CD4-positive, alpha-beta T cell treated with Interleukin-21 for 1 hour (primary cell): ENCODE measurements at places on chromosomes 4 and X.
A peak's percentile ranks its signal among the peaks of the same experiment; 100 is the strongest.

GRCh38 chrX:133607419-133608348 lies 192.4 kb upstream of the GPC4 start:
- DNase-seq: no peak

DNA sequence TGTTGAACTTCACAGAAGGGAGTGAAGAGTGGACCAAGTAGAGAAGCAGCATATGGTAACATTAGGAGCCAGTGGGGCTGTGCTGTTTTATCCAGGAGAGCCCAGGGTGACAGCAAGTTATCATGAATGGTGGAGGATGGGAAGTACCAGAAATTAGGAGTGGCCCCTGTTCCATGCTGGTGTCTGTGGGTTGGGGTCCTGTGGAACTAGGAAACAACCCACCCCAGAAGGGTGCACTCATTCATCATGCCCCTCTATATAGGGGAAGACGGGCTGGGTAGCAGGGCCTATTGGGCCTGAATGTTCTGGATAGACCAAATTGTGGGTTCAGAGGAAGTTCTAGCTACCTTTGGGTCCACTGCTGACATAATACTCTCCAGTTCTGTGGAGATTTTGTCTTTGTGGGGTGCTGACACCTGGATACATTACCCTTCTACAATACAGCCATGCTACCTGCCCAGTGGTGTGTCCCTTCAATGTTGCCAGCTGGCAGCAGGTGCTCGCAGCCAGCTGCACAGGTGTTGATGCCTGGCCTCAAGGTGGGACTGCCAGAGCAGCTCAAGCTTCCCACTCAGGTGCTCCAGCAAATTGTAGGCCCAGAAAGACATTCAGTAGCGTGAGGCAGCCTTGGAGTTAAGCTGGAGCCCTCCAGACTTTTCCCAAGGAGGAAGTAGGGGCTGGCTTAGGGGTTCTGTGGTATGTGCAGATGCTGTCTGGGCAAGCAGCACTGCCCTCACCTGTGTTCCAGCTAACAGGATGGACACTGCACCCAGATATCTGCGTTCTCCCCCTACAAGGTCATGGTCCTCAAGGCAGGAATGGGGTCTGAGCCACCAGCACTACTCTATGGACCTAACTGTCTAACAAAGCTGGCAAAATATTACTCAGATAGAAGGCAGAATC lies 106.5 kb downstream of the NHSL2 start:
- no peak for DNase-seq

DNA sequence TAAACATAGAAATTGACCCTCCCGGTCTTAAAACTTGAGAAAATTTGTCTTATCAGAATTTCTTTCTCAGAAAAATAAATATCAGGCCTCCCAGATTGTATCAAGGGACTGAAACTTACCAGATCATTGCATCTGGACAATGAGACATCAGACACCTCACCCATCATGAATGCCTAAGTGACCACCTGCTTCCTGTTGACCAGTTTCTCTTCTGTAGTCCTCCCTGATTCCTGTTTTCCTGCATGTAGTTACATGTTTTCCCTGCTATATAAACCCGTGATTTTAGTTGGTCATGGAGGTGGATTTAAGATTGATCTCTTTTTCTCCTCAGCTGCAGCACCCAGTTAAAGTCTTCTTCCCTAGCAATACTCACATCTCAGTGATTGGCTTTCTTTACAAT lies 548.1 kb downstream of the PPP4R3C start:
- no peak for DNase-seq

DNA sequence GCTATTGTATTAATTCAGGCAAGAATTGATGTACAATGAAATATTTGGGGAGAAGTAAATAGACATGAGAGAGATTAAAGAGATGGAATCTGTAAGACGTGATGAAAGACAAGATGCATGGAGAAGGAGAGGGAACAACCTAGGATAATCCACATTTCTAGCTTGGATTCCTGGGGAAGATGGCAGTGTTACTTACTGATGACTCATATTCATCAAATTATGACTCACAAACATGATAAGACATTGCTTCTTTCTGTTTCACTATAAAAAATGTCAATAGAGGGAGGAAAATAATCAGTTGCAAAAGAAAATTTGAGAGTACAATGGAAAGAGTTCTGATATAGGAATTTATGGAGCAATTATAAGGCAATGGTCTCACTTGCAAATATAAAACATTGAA lies 104.1 kb upstream of the BMP3 start:
- DNase-seq: no peak

GRCh38 chr4:131584587-131584986 lies 1564.5 kb upstream of the PCDH10 start:
- no peak for DNase-seq

DNA sequence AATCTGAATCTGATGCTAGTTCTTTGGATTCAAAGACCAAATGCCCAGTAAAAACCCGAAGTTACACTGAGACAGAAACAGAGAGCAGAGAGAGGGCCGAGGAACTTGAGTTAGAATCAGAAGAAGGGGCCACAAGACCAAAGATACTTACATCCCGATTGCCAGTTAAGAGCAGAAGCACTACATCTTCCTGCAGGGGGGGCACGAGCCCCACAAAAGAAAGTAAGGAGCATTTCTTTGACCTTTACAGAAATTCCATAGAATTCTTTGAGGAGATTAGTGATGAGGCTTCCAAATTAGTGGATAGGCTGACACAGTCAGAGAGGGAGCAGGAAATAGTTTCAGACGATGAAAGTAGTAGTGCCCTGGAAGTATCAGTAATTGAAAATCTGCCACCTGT lies 309.3 kb downstream of the ANK2 start:
- DNase-seq: no peak

- DNase-seq: no peak
Measured at GRCh38 chr4:57148831-57149505, 38.8 kb upstream of the IGFBP7 start.

DNA sequence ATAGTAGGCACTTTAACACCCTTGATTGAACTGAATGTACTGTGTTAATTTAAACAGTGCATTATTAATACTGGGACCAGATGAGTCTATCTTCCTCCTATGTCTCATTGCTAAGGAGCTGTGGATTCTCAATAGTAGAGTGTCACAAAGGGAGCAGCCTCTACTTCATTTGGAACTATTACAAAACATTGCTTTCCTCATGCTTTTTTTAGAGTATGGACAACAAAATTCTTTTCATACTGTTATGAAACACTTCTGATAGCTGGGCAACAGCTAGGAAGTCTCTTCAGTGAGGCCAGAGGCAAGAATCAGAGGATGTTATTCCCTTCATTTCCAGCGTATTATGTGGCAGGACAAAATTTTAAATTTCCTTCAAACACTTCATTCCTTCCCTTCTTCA lies 160.8 kb downstream of the FBXO8 start:
- DNase-seq: no peak

GRCh38 chrX:148672517-148672916 lies 172.1 kb downstream of the AFF2 start:
- DNase-seq: no peak

DNA sequence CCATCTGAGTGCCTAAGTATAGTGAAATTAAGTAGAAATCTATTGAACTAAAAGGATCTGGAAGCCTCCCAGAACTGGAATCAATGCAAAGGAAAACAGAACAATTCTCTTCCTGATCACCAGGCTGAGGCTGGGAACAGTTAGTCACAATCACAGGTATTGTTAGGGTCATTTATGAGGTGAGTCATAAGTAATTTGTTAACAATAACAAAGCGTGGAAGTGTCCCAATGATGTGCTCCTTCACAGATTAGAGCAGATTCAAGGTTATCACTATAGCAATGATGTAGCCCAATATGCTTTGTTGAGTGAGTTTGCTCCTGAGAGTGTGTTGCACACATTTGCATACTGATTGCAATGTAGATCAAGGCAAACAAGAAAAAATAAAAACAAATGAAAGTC lies 228.1 kb downstream of the ZNF674 start:
- DNase-seq: no peak

GRCh38 chr4:163556177-163556576 lies 61.7 kb downstream of the TMA16 start:
- DNase-seq: peak; percentile 35

DNA sequence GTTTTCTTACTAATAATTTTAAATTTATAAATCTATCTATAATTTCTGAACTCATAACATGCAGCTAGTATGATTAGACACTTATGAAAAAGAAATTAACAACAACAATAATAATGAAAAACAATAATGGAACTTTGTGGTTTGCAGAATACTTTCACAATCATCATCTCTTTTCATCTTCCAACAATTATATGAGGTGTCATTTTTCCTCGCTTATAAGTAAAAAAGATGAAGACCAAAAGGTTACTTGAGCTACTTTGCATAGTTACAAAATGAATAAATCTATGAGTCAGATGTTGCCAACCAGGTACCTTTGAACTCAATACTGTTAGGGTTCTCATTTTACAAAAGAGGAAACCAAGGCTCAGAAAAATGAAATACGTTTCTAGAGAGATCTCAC lies 98.5 kb upstream of the ELOVL6 start:
- DNase-seq: no peak

GRCh38 chr4:20418861-20419451 lies 167.3 kb downstream of the SLIT2 start:
- peak; percentile 56 for DNase-seq

DNA sequence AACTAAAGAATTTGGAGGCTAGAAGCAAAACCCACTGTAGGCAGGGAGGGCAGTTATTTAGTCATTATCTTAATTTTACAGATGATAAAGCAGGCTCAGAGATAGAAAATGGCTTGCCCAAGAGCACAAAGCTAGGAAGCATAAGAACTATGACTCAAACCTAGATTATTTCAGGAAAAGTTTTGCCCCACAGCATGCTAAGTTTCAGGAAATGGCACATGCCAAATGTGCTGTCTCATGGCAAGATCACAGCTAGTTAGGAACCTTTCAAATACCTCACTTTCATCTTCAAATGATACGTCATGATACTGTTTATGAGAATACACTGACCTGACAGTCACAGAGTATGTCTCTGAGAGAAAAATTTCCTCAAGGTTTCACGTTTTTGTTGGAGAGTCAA lies 78.5 kb upstream of the SPANXC start:
- no peak for DNase-seq

DNA sequence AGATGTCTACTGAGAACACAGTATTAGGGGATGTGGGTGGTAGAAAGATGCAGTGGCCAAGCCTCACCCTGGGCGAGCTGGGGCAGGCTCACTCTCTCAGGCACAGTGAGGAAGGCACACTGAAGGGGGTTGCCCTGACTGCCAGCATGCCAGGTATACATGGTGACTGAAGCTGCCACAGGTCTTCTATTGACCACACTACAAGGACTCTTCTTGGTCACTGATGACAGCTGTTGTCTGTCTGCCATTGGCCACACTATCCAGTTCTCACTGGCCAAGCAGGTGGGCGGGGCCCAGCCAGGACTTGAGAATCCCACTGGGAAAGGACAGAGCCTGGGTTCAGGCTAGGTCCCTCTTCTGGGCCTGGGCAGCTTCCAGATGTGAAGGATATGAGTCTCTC lies 39.7 kb upstream of the TBC1D14 start:
- DNase-seq: no peak

DNA sequence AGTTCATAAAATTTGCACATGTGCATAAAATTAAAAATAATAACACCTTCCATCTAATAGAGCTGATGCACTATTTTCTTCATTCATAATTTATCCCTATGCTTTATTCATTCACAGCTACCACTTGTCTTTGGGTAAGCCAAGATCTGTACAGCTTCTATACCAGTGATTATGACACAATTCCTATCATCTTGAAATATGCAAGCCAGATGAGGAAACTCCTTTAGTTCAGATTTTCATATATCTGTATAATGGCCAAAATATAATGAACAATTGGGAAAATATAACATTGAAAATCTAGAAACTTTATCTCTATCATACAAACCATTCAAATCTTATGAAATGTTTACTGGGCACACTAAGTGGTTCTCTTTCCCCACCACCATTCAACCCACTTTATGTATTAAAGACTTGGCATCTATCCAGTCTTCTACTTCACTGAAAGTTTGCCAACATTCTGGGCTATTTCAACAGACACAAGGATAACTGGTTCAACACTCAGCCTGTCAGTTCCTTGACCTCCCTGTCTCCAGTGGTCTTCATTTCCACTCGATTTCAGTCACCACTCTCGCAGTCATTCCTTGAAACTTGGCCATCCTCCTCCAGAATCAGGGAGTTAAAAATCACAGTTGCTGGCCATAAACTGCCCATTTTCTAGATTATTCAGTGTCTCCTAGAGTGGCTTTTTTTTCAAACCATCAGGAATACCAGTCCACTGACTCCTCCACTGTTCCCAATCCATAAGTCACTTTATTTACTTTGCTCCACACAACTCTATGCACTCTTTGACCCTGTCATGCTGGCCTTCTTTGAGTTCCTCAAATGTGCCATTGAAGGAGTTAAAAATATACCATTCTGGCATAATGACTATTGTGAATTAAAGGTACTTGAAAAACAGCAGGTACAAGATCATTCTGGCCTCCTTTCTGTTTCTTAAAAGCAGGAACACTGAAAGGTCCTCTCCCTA lies 85.5 kb downstream of the CAMK2D start:
- no peak for DNase-seq

DNA sequence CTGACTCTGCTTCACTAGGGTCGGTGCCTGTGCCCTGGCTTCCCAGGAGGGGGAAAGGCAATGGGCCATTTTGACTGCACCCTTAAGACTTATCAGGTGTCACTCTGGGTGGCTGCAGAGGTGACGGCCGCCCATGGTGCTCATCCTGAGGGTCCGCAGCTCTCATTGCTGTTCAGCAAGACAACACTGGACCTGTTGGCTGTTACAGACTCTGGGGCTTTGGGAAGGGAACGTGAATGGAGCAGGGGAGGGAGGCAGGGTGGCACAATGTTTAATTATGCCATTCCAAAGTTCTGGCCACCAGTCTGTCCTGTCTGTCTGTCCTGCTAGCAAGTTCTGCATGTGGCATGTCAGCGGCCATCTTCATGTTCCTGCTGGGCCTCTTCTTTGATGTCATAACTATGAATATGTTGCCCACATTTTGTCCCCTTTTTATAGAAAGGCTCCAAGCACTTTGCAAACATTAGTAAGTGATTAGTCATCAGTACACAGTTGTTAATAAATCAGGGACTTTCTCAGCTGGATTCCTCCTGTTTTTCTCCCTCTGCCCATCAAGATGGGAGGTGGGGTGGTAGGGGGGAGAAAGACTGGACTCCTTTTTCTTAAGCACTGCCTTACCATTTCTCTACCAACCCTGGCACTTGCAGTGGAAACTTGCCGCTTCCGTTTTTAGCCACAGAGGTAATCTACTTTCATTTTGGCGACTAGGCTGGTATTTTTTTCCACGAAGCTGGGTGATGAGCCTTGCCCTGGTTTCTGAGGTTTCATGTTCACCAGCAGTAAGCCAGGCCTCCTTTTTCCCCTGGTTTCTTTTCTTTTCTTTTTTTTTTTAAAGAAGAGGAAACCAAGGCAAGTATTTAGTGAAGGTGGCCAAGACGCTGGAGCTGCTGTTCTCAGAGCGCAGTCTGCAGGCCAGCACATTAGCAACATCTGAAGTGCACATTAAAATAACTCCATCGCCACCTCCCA lies 88.6 kb upstream of the TRIM2 start:
- DNase-seq: peak; percentile 84

- DNase-seq: no peak
Measured at GRCh38 chr4:100362366-100362765, 155.5 kb downstream of the EMCN start.

GRCh38 chr4:8854931-8855330 lies 16.7 kb downstream of the HMX1 start:
- DNase-seq: no peak
